ENCODE measurements at places on chromosomes 12 and 14.

DNA sequence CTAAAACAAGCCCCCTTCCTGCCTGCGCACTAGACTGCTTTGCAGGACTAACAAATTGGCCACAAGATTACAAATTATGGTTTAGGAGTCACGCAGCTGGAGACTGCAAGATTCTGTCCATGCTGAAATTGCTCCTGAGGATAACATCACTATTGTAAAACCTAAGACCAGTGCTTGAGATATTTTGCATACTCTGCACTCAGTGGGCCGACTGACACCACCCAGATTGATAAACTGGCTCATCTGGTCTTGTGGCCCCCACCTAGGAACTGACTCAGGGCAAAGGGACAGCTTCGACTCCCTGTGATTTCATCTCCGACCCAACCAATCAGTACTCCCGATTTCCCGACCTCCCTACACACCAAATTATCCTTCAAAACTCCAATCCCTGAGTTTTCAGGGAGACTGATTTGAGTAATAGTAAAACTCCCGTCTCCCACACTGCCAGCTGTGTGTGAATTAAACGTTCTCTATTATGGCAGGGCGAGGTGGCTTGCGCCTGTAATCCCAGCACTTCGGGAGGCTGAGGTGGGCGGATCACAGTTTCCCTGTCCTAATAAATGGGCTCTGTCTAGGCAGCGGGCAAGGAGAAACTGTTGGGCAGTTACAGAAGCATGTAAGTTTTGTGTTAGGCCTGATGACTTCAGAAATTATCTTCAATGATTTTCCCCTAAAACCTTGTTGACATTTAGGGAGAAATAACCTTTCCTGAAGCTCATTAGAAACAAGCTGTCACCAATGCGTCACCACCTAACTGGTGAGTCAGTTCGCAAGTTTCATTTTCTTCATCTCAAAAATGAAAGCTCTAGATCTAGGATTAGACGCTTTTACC lies 5.3 kb upstream of the UBC start:
- no peak for DNase-seq

DNA sequence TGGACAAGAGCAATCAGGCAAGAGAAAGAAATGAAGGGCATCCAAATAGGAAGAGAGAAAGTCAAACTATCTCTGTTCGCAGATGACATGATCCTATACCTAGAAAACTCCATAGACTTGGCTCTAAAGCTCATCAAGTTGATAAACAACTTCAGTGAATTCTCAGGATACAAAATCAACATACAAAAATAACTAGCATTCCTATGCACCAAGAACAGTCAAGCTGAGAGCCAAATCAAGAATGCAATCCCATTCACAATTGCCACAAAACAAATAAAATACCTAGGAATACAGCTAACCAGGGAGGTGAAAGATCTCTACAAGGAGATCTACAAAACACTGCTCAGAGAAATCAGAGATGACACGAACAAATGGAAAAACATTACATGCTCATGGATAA lies 417.5 kb upstream of the ATP2B1 start:
- no peak for DNase-seq

DNA sequence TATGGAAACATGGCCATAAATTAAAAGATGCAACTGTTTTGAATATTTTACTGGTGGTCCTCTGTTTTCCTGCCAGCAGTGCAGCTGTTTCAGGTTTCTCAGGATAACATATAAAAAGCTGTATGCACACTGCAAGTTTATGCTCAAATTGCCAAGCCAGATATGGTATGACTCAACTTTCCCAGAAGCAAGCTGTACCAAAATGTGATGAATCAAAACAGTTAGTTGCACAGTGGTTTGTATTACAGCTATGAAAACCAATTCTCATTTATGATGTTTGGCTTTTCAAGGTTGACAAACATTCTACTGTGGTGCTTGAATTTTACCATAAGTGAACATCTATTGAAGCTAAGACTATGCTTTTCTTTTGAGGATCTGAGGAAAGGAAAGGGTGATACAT lies 15.5 kb downstream of the TRMT5 start:
- peak; percentile 29 for DNase-seq

GRCh38 chr12:130333341-130333740 lies 4.3 kb upstream of the PIWIL1 start:
- no peak for DNase-seq

DNA sequence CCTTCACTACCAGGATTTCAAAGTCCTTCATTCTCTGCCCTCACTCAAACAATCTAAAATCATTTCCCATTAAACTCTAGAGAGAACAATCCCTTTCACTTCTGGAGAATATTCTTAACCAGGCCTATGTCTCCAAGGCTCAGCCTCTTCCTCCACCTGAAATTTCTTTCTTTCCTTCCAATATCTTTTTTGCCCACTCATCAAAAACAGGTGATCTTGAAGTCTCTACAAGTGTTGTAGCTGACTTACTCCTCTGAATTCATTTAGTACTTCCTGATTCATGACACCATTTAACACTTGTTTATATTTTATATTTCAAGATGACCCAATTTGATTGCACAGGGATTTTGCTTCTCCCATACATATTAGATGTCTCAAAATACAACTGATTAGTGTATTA lies 66.7 kb upstream of the PDZRN4 start:
- DNase-seq = no peak

- no peak for DNase-seq
Observed at GRCh38 chr14:60563113-60563512, 54.2 kb downstream of the SIX6 start.

DNA sequence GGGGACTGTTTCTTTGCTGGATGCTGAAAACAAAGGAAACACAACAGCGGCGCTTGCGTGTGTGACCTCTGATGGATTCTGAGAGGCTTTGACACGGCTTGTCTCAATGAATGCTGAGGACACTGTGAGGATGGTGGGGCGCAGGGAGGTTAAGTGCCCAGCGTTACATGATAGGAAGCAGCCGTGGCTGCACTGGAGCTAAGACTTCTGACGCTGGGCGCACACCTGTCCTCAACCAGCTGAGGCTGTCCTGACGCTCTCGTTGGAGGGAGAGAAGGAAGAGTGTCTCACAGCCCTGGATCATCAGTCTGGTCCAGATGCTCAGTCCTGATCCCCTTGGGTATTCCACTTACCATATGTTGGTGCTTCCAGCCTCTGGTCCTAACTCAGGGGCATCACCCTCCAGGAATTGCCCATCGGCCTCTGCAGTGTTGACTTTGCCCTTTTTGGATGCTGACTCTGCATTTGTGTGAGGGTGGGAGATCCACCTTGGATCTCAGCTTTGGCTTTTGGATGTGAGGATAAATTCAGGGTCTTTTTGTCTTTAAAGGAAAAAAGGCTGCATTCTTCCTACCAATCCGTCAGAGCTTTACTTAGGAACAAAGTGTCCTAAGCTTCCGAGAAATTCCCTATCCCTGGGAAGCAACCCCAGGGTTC lies 125.2 kb downstream of the ZNF664 start:
- no peak for DNase-seq

GRCh38 chr12:3122841-3123678 lies 45.9 kb downstream of the TSPAN9 start:
- peak; percentile 73 for DNase-seq

DNA sequence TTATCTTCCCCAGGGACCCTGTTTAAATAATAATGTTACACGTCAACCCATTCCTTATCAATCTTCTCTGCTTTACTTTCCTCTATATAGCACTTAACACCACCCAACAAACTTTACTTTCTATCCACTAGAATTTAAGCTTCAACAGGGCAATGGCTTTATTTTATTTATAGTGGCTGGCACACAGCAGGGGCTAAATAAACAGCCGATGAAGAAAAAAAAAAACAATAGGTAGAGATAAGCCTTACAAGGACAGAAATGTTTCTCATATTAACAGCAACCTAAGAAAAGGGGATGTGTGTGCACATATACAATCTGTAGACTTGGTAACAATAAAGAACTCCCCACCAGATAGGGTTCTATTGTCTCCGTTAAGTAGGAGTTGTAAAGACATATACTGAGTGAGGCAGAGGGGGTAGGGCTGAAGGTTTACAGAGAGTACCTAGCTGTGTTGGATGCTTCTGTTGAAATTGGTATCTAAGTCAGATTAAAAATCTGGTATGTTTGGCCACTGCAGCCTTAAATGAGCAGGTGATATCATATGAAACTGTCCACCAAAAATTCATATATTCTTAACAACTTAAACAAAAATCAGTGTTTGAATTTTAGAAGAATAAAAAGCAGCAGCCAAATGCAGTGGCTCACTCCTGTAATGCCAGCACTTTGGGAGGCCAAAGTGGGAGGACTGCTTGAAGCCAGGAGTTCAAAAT lies 24.7 kb upstream of the AP4S1 start:
- no peak for DNase-seq

DNA sequence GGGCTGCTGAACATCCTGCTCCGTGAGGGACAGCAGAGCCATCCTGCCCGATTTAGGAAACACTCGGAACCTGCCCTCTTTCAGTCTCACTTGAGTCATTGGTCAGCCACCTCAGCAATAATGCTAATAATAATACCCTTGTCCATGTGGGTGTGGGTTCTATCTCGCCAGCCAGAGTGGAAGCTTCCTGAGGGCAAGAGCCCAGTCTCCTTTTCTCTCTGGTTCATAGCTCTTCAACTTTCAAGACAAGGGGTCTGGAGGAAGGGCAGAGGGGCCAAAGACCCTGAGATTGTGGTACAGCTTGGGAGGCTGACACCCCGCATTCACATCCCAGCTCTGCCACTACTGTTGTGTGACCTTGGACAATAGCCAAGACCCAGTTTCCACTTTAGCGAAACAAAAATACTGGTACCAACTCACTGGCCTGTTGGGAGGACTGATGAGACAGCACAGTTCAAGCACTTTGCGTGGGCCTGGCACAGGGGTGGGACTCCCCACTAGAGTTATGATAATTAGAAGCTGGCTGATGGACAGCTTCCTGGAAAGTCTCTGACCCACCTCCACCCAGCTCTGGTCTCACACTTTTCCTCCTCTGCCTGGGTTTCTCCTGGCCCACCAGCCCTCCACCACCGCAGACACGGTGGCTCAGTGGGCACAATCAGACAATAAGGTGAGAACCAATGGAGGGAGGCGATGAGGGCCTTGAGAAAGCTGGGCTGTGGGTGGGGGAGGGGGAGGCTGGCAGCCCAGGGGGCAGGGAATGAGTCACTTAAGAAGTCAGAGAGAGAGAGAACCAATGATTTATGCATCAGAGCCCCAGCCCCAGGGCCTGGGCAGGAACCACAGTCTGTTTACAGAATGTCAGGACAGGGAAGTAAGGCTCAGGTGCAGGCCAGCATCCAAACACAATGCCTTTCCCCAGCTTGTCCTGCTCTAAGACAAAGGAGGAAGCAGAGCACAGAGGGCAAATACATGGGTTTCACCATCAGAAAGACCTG lies 9.6 kb downstream of the FAIM2 start:
- no peak for DNase-seq

GRCh38 chr12:46382408-46382963 lies 9.9 kb upstream of the SLC38A2 start:
- DNase-seq = no peak

- no peak for DNase-seq
Observed at GRCh38 chr12:42237853-42238239, 202 bp downstream of the YAF2 start.

DNA sequence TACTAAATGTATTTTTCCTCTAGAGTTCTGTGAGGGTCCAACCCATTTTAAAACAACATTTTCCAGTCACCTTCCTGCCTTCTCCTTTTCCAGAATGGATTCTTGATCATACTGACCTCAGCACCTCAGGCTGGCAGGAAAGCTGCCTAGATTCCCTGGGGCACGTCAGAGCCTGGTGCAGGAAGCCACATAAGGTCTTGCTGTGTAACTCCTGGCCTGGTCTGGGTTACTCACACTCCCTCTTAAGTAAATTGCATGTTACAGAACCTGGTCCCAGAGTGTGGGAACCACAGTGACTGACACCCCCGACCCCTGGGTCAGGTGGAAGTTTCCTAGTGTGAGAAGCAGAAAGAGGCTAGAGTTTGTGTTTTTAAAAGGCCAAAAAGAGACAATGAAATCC lies 209.8 kb downstream of the SPTSSA start:
- no peak for DNase-seq

- DNase-seq = no peak
Observed at GRCh38 chr12:124359671-124360581, 65.0 kb downstream of the RFLNA start.

- no peak for DNase-seq
Observed at GRCh38 chr14:54420478-54421142, 20.6 kb downstream of the CNIH1 start.

- no peak for DNase-seq
Observed at GRCh38 chr12:71804505-71804904, 35.1 kb upstream of the TBC1D15 start.

GRCh38 chr12:132292328-132293319 lies 36.8 kb downstream of the GALNT9 start:
- DNase-seq = no peak

GRCh38 chr14:100423317-100424010 lies 100.3 kb downstream of the SLC25A47 start:
- DNase-seq = no peak
